ENCODE measurements at places on chromosomes 12 and 14.

- no peak for DNase-seq
Observed at GRCh38 chr14:99430491-99430890, 50.2 kb downstream of the SETD3 start.

GRCh38 chr12:29545102-29545467, 47.6 kb upstream of the OVCH1 start:
- no peak for DNase-seq

- DNase-seq, result no peak
Observed at GRCh38 chr12:5623411-5623810, 191.5 kb downstream of the NTF3 start.

GRCh38 chr12:101698800-101699347, 1.4 kb downstream of the CHPT1 start:
- no peak for DNase-seq

GRCh38 chr12:70560671-70561070, 76.6 kb downstream of the PTPRB start:
- DNase-seq, result no peak

GRCh38 chr12:28189784-28190320, 404 bp upstream of the CCDC91 start:
- DNase-seq, result peak; percentile 10

DNA sequence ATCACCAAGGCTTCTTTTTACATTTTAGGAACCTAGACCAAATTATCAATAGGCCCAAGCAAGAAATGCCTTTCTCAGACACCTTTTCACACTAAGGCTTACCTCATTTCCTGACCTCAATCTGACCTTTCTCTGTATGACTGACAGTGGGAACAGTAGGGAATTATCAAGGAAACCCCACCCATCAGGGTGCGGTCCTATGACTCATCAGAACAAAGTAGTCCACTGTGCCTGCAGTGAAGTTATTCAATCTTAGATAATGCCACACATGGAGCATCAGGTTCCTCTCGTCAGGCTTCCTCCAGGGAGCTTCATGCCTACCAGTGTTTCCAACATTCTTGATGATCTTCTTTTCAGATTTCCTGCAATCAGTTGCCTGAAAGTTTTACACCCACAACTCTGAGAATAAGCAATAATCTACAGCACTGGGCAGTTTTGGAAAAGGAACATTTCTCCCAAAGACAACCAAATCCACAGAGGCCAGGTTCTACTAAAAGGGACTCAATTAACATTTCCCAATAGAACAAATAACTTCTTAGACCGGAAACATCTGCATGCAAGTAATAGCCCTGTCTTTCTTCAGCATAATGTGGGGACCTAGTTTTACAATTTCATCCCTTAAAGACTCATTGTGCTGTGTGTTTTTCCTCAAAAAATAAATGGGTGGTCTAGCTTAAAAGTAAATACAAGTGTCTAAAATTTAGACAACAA, 35.9 kb upstream of the TMTC2 start:
- peak; percentile 68 for DNase-seq

DNA sequence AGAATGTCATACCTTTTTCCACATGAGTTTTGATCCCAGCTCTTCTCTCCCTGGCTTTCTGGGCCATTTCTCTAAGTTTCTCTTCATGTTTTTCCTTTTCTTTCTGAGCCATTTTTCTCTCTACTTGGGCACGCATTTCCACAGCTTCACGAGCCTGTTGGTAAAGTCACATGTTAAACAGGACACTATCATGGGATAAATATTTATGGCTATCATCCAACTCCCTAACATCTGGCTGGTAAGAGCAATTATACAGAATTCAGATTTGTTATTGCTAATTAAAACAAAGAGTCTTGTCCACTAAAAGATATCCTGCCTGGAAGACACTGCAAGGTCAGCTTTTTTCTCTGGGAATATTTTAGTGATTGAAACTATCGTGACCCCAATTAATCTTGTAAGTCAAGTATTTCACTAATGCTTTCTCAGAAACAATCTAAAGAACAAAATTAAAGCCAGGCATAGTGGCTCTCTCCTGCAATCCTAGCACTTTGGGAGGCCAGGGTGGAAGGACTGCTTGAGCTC, 23.1 kb downstream of the SLIRP start:
- DNase-seq, result no peak

DNA sequence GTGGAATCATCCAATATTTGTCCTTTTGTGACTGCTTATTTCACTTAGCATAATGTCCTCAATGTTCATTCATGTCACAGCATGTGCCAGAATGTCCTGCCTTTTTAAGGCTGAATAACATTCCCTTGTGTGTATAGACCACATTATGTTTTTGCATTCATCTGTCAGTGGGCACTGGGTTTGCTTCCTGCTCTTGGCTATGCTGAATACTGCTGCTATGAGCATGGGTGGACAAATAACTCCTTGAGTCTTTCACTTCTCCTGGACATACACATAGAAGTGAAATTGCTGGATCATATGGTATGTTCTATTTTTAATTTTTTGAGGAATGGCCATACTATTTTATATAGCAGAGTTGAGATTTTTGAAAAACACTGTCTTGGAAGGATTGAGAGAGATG, 46.9 kb downstream of the GPR68 start:
- no peak for DNase-seq

GRCh38 chr12:2642176-2642892, 152.4 kb upstream of the FKBP4 start:
- DNase-seq, result no peak

DNA sequence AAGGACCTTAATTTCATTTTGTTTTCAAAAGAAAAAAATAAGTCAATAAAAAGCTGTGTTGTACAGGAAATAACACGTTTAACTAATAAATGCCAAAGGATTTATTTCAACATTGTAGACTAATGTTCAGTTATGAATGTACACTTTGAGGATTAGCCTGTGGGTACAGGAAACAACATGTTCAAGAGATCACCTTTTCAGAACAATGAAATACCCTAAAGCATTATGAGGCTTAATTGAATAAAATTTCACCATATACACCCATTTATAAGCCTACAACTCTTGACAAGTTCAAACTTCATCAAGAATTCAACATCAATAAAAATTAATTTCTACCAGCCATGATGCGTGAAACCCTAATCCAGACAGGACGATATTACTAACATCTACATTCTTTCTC, 56.6 kb upstream of the SLC6A15 start:
- DNase-seq, result no peak

DNA sequence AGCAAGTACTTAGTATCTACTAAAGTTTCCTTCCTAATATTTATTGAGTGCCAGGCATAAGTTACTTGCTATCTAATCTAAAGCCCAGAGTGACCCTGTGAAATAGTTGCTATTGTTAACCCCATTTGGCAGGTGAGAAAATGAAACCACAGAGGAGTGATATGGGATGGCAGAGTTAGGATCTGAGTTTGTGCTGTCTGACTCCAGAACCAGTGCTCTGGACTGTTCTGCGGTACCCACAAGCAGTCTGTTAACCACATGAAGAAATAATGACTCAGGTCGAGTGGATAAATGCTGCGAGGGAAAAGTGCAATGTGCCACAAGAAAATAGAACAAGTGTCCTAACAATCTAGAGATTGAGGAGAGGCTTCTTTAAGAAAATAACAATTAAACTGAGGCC, 60.7 kb upstream of the GZMB start:
- DNase-seq, result no peak

All from H4 (cell line).